Stimulated activated CD4-positive, alpha-beta T cell treated with anti-CD3 and anti-CD28 coated beads, Interleukin-4, amount 100 ng/mL, for 24 hours (primary cell): ENCODE measurements at places on chromosomes 1 and 21.

GRCh38 chr1:25055324-25055780, 125.3 kb upstream of the RUNX3 start:
- no peak for DNase-seq

- DNase-seq, result no peak
These were observed 43.1 kb upstream of the IGSF3 start for GRCh38 chr1:116710420-116711262.

GRCh38 chr1:28887835-28888682, 26.3 kb upstream of the EPB41 start:
- no peak for DNase-seq

DNA sequence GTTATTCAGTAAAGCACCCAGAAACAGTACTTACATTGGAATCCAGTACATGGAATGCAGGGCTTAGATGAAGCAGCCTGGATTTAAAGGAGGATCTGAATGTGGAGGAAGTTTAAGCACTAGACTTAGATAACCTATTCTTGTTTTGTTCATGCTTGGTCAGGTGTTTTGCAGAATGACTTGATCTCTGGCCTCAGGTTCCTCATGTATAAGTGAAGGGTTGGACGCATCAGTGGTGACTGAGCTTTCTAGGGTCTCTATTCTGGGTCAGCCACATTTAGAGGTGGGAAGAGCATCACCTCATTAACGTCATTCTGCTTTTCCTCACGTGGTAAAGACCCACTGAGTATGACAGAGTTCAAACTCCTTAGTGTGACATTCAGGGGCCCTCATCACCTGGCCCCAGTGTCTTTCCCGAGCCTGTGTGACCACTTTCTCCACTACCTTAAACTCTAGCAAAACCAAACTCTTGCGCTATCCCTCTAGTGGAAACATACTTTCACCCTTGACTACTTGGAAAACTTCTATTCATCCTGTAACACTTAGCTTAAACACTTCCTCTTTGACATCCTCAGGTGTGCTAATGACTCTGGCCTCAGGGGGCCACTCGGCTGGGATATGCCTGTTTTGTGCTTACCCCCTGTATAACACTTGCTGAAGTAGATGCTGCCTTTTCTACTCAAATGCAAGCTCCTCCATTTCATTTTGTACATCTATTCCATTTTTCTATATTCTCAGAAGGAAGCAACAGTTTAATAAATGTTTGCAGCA, 871 bp upstream of the ERICH3 start:
- DNase-seq, result no peak

DNA sequence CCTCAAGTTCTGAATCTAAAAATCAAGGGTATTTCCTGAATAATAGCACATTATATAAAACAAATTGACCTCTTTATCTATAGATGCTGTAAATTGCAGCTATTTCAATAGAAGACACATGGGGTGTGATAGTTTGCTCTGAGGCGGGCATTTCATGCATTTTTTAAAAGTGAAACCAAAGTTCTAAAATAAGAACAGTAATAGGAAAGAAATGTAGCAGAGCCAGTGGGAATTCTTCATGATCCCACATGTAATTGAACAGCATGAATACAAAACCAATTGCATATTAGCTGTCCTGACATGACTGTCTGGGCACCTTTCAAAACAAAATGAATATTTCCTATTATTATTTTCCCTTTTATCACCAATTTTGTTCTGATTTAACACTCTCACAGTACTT, 85.0 kb downstream of the RGS21 start:
- no peak for DNase-seq

DNA sequence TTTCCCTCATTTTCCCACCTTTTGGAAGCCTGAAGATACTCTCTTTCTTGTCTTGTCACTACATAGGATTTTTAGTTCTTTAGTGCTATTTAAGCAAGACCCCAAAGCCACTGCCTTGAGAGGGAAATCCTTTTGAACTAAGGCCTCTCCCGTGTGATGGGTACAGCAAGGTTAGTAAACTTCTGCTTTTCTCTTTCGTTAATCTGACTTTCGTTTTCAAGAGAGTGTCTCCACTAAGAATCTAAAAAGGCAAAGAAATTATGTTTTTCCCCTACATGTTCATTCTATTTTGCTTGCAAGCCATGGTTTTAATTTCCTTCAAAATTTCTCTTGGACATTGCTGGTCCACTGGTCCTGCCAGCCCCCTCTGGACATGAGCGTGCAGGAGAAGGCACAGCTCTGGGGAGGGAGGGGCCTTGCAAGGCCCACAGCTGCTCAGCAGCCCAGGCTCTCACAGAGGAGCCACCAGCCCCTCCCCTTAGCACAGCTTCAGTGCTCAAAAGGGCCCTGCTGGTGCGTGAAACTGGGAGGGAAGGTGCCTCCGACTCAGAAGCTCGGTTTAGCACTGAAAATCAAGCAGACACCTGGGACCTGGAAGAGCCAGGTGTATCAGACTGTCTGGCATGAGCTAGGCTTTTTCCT, 210.9 kb upstream of the GALNT2 start:
- DNase-seq, result no peak

- no peak for DNase-seq
These were observed 176.8 kb downstream of the LMO4 start for GRCh38 chr1:87505391-87505983.

GRCh38 chr1:112410673-112411072, 14.7 kb downstream of the CTTNBP2NL start:
- DNase-seq, result no peak

DNA sequence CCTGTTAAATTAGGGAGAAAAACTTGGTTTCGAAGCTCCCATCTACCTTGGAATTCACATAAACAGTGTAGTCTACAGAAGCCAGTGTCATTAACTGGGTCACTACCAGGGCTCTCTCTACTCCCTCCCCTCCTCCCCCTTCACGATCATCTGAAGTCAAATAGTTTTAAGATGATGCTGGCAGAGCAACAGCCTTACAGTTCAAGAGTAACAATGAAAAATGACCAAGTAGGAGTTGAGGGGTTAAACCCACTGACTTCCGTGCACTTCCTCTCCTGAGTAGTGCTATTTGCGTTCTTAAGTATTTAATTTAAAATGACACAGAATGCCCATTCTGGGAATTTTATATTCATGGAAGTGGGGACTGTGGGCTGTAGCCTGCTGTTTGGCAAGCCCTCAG, 236.9 kb downstream of the SIPA1L2 start:
- DNase-seq, result no peak

DNA sequence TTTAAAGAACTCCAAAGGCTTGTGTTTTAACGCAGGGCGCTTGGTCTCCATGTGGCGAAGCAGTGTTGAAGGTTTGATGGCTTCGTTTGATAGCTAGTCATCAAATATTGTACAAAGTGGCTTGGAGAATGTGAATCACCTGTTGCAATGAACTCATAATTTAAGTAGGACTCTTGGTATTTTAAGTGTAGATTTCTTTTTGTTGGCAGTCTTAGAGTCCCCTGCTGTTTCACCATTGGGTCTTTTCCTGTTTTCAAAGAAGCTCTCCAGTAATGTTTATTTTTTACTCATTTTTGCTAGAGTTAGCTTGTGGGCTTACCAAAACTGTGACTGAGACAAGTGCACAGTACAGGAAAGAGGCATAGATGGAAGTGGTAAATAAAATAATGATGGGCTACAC, 26.2 kb downstream of the RASAL2 start:
- no peak for DNase-seq

DNA sequence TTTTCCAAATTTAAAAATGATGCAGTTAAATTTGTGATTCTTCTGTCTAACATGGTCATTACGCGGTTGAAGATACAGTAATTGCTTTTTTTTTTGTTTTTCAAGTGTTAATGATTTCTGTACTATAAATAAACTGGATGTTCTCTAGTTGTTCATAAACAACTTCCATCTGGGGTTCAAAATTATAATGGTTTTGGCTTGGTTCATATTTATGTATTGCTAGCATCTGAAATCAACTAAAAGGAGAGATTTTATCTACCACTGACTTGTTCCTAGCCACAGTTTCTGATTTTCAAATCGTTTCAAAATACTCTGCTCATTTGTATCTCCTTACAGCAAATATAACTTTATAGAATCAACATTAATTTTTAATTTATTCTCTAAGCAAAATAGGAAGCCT, 35.2 kb upstream of the PLPPR4 start:
- no peak for DNase-seq

- DNase-seq, result no peak
These were observed 92.1 kb downstream of the UBE2U start for GRCh38 chr1:64295561-64295960.

GRCh38 chr1:224438989-224439388, 4.4 kb upstream of the WDR26 start:
- no peak for DNase-seq

- DNase-seq, result no peak
These were observed 182.2 kb downstream of the AJAP1 start for GRCh38 chr1:4836574-4836973.

GRCh38 chr1:84171481-84171880, 27.4 kb downstream of the PRKACB start:
- no peak for DNase-seq

GRCh38 chr1:210260096-210260495, 27.5 kb downstream of the SERTAD4 start:
- DNase-seq, result no peak

DNA sequence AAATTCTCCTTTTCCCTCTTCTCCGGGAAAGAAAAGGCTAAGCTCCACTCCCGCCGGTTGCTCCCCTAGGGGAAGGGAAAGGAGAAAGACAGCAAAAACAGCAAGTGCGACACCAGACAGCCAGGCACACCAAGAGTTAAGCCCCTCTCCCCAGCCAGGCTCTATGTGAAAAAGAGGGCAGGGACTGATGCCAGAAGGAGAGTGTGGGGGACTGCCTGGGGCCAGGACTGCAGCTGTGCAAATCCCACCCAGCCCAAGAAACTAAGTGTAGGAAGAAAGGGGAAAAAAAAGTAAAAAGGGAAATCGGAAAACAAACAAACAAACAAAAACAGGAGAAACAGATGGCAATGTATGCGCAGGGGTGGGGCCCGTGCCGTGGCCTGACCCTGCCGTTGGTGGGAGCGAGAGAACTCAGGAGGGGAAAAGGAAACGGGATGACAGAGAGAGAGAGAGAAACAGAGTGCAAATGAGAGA, 27.7 kb upstream of the FMO1 start:
- DNase-seq, result no peak

DNA sequence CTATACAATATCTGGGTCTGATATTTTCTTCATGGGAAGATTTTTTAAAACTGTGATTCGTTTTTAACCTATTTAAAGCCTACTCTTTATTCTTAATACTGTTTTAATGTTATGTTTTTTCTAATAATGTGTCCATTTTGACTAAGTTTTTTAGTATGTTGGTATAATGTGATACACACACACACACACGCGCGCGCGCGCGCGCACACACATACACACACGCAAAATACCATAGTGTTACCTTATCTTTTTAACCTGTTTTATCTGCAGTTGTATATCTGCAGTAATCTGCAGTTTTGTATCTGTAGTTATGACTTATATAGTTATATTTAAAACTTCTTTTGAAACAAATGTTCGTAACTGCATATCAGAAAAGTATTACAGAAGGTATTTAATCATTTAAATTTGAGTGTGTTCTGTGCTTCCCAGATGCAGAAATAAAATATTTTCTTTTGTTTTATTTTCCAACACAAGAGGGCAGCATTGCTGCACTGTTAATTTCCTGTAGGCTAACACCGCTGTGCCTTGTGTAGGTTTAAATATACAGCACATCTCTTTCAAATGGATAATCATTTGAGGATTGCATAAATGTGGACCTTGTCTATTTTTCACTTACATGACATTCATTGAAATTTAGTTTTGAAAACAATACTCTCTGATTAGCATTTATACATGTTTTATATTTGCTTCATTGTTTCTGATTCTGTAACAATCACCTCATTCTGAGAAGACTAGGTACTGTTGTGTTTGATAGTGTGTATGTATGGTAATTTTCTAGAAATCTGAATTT, 166.1 kb downstream of the PDE4B start:
- DNase-seq, result peak; percentile 44

GRCh38 chr1:118842452-118843201, 145.5 kb downstream of the TBX15 start:
- no peak for DNase-seq

DNA sequence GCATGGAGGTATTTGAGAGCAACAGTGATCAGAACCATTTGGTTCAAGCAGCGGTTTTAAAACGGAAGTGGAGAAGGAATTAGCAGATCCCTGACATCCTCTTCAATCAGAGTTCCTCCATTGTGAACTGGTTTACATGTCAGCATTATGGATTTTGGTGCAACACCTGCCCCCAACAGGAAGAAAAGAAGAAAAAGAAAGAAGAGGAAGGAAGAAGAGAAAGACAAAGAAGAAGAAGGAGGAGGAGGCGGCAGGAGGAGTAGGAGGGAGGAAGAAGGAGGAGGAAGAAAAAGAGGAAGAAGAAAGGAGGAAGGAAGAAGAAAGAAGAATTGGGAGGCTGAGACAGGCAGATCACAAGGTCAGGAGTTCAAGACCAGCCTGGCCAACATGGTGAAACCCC, 17.4 kb downstream of the NDUFS5 start:
- no peak for DNase-seq

GRCh38 chr21:42538479-42539275, 25.0 kb downstream of the SLC37A1 start:
- no peak for DNase-seq

DNA sequence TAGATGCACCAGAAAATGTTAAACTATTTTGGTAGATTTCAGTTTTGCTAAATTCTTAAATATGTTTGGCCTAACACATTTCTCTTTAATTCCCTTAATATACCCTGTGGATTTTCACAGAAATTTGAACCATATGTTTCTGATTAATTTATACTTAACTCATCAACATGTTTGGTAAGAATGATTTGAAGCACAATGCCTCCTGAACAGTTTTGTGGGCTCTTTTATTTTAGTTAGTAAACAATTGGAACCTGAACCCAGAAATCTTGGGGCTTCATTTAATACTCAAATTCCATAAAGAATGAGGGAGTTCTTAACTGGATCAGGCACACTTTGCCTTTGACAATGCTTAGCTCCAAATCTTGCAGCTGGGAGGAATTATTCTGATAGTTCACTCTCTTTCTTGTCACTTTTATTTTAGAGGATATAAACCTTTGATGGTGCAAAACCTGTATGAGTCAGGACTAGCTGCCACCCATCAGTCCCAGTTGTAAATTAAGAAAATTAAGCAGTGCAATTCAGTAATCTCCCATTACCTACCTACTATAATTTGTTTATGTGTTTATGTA, 24.6 kb upstream of the LYPLAL1 start:
- DNase-seq, result no peak

- peak; percentile 12 for DNase-seq
These were observed 1.5 kb upstream of the CRABP2 start for GRCh38 chr1:156706657-156707416.

DNA sequence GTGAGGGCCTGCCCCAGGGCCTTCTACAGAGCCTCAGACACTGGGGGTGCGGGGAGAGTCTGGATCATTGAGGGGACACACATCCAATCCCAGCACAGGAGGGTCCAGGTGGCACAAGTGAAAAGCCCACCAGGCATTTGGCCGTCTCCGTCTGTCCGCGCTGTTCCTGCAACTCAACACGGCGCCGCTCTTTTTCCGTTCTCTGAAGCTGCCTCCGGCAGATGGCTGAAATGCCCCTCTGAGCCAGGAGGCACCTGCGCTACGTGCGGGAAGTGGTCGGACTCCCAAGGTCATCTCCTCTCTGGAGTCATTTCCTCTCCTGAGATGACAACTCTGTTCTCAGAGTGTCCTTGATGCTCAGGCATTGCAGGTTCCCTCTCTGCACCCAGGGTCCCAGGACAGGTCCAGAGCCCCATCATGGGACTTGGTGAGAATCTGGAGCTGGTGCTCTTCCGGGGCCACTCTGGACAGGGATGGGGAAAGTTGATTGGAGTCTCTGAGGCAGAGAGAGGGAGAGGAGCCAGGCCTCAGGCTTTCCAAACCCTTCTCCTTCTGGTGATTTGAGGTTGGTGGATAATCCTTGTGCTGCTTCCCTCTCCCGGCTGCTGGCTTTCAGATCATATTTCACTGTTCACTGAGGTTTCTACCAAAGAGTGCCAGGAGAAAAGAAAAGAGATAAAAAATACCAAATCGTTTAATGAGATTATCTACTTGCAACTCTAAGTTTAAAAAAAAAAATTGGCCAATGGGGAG, 14.0 kb upstream of the MIXL1 start:
- DNase-seq, result no peak
